RPMI7951 (cell line): ENCODE measurements at places on chromosomes 16 and 17. TPM values are rescaled to one million over a fixed set of nuclear protein-coding genes. Genes with fewer than 3 reads are reported as not detected.

The SNTB2 gene
- total RNA-seq: 25.8 and 26.2 TPM in 2 replicates

The KRTAP2-3 gene
- not detected in 2 replicates for total RNA-seq

The STAT3 gene
- total RNA-seq: 40.6 and 44.6 TPM in 2 replicates

The ODAD4 gene
- total RNA-seq: 0.78 and 1.9 TPM in 2 replicates

The ABI3 gene
- 0.10 and 0.24 TPM in 2 replicates for total RNA-seq

The C1QL1 gene
- 6.4 and 8.2 TPM in 2 replicates for total RNA-seq

The KIF1C gene
- 21.4 and 32.9 TPM in 2 replicates for total RNA-seq

The KRT25 gene
- not detected in 2 replicates for total RNA-seq

The CCL14 gene
- not detected in 2 replicates for total RNA-seq

The GRIN2A gene
- total RNA-seq: 0.59 and 1.2 TPM in 2 replicates

The CEP295NL gene
- total RNA-seq: 0.49 TPM in 1 of 2 replicates, not detected in the other

The RSAD1 gene
- 10.0 and 11.1 TPM in 2 replicates for total RNA-seq

The GAST gene
- total RNA-seq: not detected in 2 replicates

The C1QTNF8 gene
- not detected in 2 replicates for total RNA-seq

The LDHD gene
- total RNA-seq: 0.68 and 0.96 TPM in 2 replicates

The KRTAP9-4 gene
- total RNA-seq: not detected in 2 replicates

The SRL gene
- total RNA-seq: under 0.01 TPM in 1 of 2 replicates, not detected in the other

The HOXB7 gene
- 24.9 and 26.1 TPM in 2 replicates for total RNA-seq

The CACNA1G gene
- under 0.01 and 0.12 TPM in 2 replicates for total RNA-seq

The CA10 gene
- total RNA-seq: not detected in 2 replicates

The KRTAP1-5 gene
- total RNA-seq: not detected in 2 replicates

The TBC1D3L gene
- 1.5 and 2.8 TPM in 2 replicates for total RNA-seq

The NKD1 gene
- total RNA-seq: 13.6 and 14.2 TPM in 2 replicates

The IGF2BP1 gene
- 4.0 and 5.0 TPM in 2 replicates for total RNA-seq

The MYADML2 gene
- not detected in 2 replicates for total RNA-seq

The RNF112 gene
- total RNA-seq: 0.24 and 0.29 TPM in 2 replicates

The SDR42E2 gene
- not detected in 2 replicates for total RNA-seq

The CARD14 gene
- total RNA-seq: 0.20 TPM in 1 of 2 replicates, not detected in the other

The CES3 gene
- 0.10 TPM in 1 of 2 replicates, not detected in the other for total RNA-seq

The KRTAP9-2 gene
- not detected in 2 replicates for total RNA-seq

The PRSS33 gene
- not detected in 2 replicates for total RNA-seq

The NOG gene
- 0.12 TPM in 1 of 2 replicates, not detected in the other for total RNA-seq
